ENCODE measurements at places on chromosomes 16 and 17.
A peak's percentile ranks its signal among the peaks of the same experiment; 100 is the strongest.

GRCh38 chr16:29316761-29317183 is 89.7 kb downstream of the NPIPB11 start:
- DNase-seq = no peak

DNA sequence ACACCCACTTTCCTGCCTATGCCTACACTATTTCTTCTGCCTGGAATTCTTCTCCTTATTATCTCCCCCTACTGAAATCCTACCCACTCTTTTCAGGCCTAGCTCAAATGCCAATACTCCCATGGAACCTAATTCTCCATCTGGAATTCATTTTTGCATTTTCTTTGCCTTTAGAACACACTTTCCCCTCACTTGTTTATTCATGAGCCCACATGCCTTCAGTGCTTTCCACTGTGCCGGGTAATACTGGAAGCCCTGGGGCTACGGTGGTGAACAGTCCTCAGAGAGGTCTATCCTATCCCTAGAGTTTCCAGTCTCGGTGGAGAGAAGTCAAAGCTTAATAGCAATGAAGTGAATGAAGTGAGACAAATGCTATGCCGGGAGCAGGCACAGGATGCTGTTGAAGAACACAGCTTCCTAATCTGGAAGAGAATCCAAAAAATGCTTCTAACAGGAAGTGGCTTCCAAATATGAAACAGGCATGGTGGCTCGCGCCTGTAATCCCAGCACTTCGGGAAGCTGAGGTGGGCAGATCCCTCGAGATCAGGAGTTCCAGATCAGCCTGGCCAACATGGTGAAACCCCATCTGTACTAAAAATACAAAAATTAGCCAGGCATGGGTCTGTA is 322.4 kb downstream of the GRIN2A start:
- no peak for DNase-seq

DNA sequence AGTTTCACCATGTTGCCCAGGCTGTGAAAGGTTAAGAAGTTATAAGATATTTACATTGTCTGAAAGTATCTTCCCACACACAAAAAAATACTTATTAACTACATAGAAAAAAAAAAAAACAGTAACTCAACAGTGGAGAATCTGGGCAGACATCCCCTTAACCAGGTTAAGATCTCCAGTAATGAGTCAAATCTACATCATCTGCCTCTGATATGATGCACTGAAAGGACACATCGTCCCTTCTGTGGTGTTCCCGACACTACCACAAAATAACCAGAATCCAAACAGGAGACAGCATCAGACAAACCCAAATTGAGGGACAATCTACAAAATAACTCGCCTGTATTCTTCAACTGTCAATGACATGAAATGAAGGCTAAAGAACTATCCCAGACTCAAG is 40.0 kb downstream of the CMTM4 start:
- DNase-seq = no peak

DNA sequence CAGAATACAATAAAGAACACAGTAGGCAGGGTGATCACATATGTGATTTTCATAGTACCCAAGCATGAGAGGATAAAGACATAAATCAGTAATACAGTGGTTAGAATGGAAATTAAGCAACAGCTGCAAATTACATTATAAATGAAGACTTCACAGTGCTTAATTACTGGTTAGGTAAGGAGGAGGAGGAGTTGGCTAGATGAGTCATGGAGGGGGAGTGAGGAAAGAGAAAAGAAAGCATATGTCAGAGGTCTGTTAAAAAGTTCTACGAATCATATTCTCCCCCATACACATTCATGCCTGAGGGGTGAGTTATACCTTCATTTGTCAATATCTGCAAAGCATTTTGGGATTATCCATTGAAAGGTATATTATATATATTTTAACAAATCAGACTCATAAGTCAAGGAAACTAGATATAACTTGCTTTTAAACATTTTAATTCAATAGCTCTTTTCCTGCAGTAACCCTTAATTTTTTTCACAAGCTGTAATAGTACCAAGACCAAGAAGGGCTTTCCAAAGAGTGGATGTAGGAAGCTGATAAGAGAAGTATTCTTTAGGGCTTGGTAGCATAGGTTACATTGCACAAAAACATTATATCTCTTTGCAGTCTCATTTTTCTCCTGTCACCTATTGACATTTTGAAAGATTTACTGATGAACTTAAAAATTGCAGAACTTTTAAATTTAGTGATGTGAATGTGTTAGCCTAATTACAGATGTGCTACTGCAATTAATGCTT is 99.3 kb downstream of the STXBP4 start:
- no peak for DNase-seq

DNA sequence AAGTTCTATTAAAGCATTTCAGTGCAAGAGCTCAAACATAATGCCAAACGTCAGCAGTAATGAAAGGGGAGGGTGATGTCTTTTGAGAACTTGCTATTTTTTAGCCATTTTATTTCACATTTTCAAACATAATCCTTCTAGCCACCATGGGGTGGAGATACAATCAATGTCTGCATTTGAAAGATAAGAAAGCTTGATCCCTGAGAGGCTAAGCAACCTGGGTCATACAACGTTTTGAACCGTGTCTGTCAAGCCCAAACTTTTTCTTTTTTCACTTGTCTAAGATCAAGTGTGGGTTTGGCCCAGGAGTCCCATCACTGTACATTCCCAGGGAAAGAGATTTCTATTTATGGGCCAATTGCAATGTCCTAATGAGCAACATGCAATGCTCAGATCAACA is 331.1 kb downstream of the SLC39A11 start:
- no peak for DNase-seq

DNA sequence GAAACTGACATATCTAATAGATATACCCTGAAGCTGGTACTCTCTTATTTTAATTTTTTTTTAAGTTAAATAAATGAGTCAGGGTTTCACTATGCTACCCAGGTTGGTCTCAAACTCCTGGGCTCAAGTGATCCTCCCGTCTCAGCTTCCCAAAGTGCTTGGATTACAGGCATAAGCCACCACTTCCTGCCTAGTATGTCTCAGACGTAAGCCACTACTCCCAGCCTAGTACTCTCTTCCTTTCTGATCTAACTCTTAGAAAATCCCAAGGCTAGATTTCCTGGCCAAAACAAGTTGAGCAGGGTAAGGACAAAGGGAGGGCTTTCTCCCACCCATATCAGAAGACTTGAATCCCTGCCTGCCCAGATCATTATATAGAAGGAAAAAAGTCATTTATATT is 33.7 kb downstream of the HOXB1 start:
- DNase-seq = no peak

DNA sequence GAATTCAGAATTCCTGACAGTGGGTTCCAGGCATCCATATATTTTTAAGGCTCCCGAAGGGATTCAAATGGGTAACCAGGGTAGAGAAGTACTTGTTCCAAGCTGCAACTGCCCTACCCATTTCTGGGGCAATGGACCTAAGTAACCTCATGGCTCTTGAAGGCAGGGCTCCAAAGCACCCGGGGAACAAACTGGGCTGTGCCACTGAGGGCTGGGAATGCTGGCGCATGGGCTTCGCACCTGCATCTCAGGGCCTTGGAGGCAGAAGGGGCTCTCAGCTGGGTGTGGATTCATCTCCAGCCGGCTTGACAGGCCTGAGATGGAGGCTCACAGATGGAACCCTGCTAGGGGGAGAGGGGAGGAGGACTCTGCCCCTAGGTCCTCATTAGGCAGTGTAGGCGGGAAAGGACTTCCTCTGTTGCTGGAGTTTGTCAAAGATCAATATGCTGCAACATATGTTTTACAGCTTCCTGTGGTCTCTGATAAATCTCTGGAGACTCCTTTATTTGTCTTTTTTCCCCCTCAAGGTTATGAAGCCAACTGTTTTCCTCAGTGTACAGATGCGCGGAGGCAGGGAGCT is 232.3 kb upstream of the NLRP1 start:
- no peak for DNase-seq

GRCh38 chr17:41689497-41690299 is 1.0 kb downstream of the EIF1 start:
- DNase-seq = peak; percentile 72

- no peak for DNase-seq
Measured at GRCh38 chr16:57166451-57166850, 19.4 kb downstream of the PSME3IP1 start.

DNA sequence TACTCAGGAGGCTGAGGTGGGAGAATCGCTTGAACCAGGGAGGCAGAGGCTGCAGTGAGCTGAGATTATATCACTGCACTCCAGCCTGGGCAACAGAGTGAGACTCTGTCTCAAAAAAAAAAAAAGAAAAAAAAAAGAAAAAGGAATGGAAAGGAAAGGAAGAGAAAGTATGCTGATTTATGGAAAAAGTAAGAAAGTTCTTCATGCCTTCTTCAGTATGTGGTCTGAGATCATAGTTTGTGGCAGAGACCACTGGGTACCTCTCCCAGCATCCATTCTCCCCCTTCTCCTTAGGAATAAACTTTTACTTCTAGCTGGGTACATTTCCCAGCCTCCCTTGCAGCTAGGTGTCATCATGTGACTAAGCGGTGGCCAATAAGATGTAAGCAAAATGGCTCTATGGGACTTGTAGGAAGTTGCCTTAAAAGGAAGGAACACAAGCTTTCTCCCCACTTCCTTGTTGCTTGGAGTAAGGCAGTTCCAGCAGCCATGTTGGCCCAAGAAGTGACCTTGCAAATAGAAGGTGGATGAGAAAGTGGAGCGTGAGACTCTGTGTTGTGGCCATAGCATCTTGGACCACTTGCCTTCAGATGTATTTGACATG is 26.1 kb upstream of the XPO6 start:
- DNase-seq = no peak

GRCh38 chr16:54504372-54504771 is 217.8 kb upstream of the IRX3 start:
- no peak for DNase-seq

GRCh38 chr16:70253291-70254106 is 1.8 kb upstream of the EXOSC6 start:
- peak; percentile 67 for DNase-seq

DNA sequence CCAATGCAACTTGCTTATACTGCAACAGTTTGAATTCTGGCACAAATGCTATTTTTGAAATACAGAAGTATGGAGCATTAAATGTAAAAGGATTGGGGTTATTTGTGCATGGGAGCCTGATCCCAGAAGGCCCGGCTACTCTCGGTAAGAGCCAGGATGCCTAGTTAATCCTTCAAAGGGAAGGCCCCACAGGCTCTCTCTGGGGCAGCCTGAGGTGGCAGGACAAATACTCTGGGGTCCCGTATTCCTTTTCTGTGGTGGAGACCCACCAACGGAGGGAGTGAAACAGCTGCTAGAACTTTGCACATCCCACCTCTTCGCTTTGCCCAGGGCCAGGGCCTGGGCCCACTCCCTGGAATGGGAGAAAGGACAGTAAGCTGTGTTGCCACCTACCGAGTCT is 30.4 kb downstream of the ERN1 start:
- DNase-seq = peak; percentile 46

- no peak for DNase-seq
Measured at GRCh38 chr17:34761646-34762045, 182.3 kb downstream of the TMEM132E start.

GRCh38 chr17:33964344-33964979 is 290.6 kb upstream of the CCL2 start:
- DNase-seq = no peak

DNA sequence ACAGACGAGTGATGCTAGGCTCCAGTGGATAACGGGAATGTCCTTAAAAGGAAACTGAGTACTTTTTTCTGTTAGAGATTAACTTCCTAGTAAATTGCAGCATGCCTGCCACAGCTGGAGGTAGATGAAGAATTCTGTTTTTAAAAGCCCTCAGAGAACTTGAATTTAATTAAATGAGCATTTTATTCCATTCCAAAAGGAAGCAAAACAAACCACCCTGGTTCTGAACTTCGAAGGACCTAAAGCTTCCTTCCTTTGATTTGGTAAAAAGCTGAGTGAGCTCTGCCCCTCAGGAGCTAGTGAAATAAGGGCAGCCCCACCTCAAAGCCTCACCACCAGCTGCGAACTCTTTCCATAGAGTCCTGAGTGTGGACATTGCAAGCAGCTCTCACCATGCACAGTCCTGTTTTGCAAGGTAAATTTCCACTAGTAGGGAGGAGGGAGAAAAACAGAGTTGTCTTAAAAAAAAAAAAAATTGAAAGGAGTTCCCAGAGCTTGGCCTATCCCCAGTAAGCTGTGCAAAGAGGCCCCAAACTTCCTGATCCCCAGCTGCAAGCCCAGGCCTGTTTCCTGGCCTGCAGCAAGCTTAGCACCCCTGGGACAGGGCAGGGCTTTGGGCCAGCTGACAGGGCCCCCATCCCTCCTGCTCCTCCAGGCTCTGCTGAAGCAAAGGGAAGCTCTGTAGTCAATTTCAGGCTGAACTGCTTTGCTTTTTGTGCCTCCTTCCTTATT is 11.2 kb downstream of the CHD9NB start:
- peak; percentile 40 for DNase-seq

- DNase-seq = no peak
Measured at GRCh38 chr17:2195729-2196128, 107.9 kb downstream of the SMG6 start.

DNA sequence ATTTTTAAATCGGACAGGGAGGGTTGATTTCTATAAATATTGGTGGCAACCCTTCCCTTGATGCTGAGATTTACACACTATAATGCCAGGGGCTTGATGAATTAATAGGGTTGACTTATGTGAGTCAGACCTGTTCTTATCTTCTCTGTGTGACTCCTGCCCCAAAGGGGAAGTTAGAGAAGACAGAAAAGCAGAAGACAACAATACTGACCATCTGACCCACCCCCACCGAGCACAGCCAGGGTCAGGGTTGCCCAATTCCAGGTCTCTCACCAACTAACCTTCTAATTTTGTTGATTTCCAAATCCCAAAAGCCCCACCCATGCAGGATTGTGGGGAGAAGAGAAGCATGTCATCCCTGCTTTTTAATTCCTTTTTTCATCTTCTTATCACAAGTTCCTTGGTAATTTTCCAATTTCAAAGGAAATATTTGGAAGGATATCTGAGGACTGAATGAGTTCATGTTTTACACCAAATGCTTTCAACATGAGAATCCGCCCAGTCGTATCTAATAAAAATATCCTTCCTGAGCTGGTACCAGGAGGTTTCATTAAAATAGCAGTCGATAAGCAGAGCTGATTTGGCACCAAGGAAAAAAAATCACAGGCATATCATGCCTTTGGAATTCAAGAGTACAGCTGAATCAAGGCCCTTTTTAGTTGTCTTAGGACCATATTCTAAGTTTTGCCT is 603.4 kb upstream of the CDH11 start:
- DNase-seq = no peak

- no peak for DNase-seq
Measured at GRCh38 chr17:2238432-2239169, 65.0 kb downstream of the SMG6 start.
